Right ventricle myocardium superior (tissue), 1 donor: ENCODE measurements at places on chromosomes 4 and X.

DNA sequence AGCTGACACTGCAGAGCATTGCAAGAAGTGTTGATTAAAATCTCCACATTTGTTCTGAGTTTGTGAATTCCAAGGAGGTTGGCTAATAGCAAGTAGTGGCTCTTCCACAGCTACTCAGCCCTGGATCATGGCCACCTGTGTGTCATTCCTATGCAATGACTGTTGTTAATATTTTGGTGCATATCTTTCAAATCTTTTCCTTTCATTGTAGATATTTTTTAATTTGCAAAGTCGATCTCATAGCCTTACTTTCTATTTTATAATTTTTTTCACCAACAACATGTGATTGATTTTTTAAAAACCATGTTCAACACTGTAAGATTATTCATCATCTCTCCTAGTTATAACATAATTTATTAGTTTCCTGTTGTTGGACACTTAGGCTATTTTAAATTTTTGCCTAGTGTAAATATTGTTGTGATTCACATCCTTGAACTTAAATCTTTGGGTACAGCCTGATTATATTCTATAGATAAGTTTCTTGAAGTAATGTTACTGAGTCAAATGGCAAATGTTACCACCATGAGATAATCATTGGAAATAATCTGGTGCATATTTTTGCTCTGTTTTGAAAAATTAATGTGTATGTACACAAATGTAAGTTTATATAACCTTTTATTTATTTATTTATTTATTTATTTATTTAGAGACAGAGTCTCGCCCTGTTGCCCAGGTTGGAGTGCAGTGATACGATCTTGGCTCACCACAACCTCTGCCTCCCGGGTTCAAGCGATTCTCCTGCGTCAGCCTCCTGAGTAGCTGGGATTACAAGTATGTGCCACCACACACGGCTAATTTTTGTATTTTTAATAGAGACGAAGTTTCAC is 17.1 kb upstream of the ARHGAP10 start:
- DNase-seq = no peak

DNA sequence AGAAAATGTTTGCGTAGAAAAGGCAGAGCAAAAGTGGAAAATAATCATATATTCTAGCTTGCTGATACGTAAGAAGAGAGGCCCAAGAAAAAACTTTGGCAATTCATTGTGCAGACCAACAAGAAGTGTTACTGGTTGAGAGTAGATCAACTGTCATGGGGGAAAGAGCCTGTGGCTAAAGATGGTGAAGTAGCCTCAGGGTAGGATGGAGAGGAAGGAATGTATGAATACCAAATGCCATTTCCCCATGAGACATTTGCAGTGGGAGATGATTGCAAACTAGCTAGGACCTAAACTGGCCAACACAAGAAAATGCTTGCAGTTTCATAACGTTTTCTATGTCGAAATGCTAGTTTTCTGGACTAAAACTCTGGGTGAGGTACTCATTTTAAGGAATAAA is 47.7 kb upstream of the ADGRL3 start:
- DNase-seq = no peak

GRCh38 chrX:32408389-32408788 is 803.0 kb downstream of the DMD start:
- no peak for DNase-seq

DNA sequence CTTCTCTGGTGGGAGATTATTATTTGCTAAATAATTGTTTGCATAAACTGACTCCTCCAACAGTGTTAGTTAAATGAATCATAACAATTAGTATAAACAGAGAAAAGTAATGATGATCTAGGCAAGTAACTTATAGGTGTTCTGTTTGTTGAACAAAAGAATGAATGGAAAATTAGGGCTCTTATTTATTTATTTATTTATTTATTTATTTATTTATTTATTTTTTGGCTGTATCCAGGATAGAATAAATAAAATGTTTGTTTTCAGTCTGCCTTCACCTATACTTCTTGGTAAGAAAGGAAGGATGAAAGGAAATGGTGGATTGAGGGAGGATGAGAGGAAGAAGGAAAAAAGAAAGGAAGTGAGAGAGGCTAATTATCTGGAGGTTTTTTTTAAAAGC is 561.6 kb upstream of the MAGEB2 start:
- DNase-seq = no peak

DNA sequence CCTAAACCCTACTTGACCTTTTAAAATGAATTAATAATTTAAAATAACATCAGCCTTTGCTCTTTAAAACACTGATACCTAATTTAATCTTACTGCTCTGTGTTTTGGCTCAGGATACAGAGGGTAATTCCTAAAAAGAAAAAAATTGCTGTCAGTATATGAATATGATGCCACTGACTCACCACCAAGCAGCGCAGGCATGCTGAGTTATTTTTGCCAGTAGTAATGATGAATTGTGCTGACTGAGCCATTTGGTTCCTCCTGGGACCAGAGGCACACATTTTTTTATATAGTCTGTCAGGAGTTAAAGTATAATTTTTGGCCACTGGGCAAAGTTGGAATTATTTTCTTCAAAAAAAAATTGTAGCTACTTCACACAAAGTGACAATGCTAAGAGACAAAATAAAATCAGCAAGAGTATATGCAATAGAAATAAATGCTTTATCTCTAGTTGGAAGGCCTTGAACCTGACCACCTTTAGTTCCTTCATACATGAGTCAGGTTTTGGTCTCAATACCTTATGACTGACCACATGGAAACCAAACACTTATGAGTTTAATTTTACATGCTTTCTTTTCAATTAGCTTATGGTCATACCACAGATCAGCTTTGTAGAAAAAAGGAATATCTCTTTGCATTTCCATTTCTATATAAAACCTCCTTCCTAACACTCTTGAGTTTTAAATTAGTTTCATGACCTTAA is 115.1 kb downstream of the PPP3CA start:
- peak; percentile 39 for DNase-seq

- no peak for DNase-seq
Measured at GRCh38 chr4:53100501-53101190, 238.5 kb downstream of the RASL11B start.

- no peak for DNase-seq
Measured at GRCh38 chr4:87060957-87061356, 126.1 kb downstream of the AFF1 start.

- no peak for DNase-seq
Measured at GRCh38 chr4:183635321-183635720, 23.7 kb downstream of the RWDD4 start.

- DNase-seq = peak; percentile 38
Measured at GRCh38 chr4:105894660-105895582, at the start of gene NPNT. TSS of gene NPNT (plus strand) at chr4:105895471. CDS start at chr4:105895653, 182 bp downstream.

- DNase-seq = no peak
Measured at GRCh38 chr4:113591982-113592381, 169.6 kb downstream of the CAMK2D start.

DNA sequence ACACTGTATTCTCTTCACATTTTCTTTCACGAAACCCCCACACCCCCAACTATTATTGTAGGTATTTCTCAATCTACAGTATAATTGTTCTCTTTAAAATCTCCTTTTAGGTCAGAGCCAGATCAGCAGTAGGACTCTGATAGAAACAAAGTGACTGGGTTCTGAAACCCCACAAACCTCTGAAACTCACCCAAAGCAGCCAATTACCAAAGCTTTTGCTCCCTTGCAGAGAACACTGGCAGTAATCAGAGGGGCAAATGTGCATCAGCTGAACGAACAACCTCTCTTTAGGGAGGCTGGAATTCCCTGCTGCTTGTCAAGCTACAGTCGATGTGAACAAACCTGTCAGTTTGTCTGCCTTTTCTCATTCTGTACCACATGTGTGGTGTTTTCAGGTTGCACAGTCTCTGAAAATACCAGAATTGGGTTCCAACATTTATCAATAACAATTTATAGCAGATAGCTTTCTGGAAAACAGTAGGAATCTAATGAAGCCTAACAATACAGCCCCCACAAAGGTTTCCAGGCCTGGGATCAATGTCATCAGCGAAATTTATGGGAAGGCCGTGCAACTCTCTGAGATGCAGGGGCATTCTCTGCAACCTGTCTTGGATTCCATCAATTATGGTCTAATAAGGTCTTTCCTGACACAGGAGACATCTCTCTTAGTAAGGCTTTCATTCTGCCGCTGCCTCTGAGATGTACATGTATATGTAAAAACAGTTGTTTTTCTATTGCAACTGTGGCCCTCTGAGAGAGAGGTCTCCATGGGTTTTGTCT is 395.9 kb downstream of the GPAT3 start:
- DNase-seq = no peak

DNA sequence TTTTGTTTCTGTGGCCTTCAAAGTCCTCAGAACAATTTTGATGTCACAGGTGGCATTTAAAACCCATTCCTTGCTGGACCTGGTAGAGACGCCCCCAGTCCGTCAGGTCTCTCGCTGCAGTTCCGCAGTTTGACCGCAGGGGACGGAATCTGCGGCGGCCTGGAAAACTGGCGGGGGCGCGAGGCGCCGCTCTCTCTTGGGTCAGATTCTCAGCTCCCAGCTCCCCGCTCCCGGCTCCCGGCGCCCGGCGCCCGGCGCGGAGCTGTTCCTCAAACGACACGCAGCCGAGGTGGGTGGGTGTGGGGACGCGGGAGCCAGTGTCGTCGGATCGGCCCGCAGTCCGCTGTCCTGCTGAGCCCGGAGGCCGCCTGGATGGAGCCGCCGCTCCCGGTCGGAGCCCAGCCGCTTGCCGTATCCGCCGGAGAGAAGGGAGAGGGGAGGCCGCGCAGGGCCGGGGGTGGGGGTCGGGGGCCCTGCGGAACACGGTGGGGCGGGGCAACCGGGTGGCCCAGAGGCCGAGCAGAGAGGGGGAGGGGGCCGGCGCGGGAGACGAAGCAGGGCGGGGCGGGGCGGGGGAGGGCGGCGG is at the start of gene OCRL:
OCRL (plus strand) TSS at position 192 of the 586 bp plus-strand sequence; CDS start at position 373, 181 bp downstream.
- peak; percentile 80 for DNase-seq

- DNase-seq = peak; percentile 63
Measured at GRCh38 chr4:72418458-72418857, 150.6 kb downstream of the ADAMTS3 start.

GRCh38 chr4:55980725-55981124 is 32.0 kb downstream of the CEP135 start:
- no peak for DNase-seq

- DNase-seq = no peak
Measured at GRCh38 chr4:185931986-185932385, 120.0 kb upstream of the SORBS2 start.

DNA sequence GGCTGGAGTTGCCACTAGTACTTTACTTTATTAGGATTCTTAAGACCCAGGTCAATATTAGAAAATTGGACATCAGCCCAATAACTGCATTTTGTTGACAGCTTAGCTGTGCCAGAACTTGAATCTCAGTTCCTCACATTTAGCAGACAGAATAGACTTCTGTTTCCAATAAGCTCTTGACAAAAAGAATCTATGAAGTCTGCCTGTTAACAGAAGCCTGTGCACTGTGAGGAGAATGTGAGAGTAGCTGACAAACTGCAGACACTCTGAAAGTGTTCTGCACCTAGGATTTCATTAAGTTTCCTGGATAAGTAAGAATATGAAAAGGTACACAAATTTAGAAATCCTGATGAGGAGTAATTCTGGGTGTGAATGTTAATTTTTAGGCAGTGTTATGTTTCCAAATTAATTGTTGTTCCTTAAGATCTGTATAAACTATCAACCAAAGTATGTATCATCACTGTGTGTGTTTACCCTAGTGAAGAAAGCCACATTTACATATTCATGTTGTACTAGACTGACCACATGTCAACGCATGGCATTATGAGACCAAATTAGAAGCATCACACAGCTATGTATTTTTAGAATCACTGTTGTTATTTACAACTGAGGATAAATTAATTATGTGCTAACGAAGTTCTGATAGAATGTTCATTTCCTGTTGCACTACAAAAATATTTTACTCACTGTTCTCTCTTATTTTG is 756.4 kb upstream of the IGFBP7 start:
- DNase-seq = no peak

GRCh38 chr4:1361431-1361830 is 14.4 kb downstream of the UVSSA start:
- DNase-seq = no peak

GRCh38 chrX:118990512-118991227 is 16.3 kb downstream of the LONRF3 start:
- no peak for DNase-seq

GRCh38 chrX:68694435-68695205 is 47.2 kb downstream of the STARD8 start:
- DNase-seq = no peak

DNA sequence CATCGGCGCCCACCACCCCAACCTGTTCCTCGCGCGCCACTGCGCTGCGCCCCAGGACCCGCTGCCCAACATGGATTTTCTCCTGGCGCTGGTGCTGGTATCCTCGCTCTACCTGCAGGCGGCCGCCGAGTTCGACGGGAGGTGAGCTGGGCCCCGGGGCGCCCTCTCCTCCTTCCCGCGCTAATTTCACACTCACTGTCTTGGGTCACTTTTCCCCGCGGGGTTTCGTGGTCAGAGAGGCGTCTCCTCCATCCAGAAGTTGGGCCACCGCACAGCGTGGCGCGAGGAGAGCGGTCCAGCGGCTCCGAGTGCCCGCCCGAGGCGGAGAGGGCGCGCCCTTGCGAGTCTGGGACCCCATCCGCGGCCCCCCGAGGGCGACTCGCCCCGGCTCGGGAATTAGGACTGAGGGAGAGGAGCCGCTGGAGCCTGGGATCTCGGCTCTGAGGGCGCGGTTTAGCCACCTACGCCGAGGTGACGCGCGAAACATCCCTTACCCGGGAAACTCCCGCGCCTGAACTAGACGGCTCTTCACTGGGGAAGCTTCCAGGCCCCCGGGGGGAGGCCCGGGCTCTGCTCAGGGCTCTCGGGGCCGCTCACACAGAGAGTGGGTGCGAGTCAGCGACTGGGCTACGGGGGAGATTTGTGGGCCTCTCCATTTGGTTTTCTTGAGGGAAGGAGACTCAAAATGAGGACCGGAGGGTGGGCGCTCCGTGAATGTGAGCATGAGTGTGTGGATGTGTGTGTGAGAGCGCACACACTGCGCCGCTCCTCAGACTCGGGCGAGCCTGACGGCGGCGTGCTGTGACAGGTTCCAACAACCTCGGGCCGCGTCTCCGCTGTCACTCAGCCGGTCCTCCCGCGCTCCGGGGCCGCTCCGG is 551 bp downstream of the NPNT start:
- peak; percentile 50 for DNase-seq

DNA sequence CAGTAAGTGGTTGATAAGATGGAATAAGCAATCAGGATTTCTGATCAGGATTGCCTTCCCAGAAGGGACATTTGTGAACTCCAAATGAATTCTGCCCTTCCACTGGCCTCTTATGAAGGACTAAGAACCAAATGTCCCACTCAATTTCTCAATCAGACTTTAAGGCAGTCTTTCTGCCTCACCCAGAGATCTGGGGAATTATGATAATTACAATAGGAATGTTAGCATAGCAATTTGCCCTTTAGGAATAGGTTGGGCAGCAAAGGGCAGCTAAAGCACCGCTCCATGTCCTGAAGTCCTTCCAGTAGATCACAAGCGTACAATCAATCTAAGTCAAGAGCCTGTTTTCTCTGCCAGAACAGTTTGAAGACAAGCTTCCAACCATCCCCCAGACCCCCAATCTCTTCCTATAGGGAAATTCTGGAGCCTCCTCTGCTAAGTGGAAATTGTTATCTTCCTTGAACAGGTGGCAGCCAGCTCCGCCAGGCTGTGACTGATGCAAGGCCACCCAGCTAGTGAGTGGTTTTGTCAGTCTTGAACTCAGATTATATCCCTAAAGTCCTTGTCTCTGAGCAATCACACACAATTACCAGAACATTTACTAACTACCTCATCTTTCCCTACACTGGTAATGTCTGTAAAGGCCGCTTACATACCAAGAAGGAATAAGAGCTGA is 18.6 kb downstream of the NKX3-2 start:
- no peak for DNase-seq
